ENCODE measurements at places on chromosomes 5 and 9.

- peaks cover 19% of the 10 kb centered on the region for H3K4me1 ChIP-seq
Measured at GRCh38 chr9:81597419-81598122, 91.8 kb downstream of the TLE1 start.

DNA sequence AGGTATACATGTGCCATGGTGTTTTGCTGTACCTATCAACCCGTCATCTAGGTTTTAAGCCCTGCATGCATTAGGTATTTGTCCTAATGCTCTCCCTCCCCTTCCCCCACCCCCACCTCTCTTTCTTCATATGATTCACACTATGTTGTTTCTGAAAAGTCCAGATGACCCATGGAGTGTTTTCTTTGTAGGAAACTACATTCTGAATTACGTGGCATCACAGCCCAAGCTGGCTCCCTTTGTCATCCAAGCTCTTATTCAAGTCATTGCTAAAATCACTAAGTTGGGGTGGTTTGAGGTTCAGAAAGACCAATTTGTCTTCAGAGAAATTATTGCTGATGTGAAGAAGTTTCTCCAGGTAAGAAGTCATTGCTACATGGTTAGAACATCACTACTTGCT is 30.4 kb downstream of the RANBP17 start:
- no peak overlapping the region for H3K4me3 ChIP-seq
- H3K27ac ChIP-seq, result no peak overlapping the region
- peaks cover 11% of the 10 kb centered on the region for H3K4me1 ChIP-seq
- DNase-seq, result no peak
- H3K36me3 ChIP-seq, result peaks cover 8% of the 10 kb centered on the region
- H3K27me3 ChIP-seq, result no peaks in the 10 kb centered on the region

DNA sequence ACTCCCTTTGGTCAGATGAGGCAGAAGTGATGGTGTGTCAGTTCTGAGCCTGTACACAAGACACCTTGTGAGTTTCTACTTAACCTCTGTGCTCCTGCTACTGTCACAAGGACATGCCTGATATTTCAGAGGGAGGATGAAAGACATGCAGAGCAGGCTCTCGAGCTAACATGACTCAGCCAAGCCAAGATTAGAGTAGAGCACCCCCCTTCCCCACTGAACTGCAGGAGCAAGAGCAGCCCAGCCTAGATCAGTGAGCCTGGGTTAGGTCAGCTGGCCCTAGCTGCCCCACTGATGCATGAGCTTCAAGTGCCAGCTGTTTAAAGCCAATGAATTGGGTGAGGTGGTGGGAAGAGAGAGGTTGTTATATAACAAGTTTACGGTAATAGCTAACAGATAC is 36.7 kb downstream of the BRINP1 start:
- no peaks in the 10 kb centered on the region for H3K4me1 ChIP-seq
- DNase-seq, result no peak
- no peak overlapping the region for H3K4me3 ChIP-seq
- H3K36me3 ChIP-seq, result no peaks in the 10 kb centered on the region

GRCh38 chr5:136793300-136793699 is 428.0 kb upstream of the TRPC7 start:
- H3K27ac ChIP-seq, result no peak overlapping the region
- H3K27me3 ChIP-seq, result peaks cover 46% of the 10 kb centered on the region
- no peaks in the 10 kb centered on the region for H3K4me1 ChIP-seq
- no peaks in the 10 kb centered on the region for H3K36me3 ChIP-seq
- no peak for DNase-seq
- no peak overlapping the region for H3K4me3 ChIP-seq

DNA sequence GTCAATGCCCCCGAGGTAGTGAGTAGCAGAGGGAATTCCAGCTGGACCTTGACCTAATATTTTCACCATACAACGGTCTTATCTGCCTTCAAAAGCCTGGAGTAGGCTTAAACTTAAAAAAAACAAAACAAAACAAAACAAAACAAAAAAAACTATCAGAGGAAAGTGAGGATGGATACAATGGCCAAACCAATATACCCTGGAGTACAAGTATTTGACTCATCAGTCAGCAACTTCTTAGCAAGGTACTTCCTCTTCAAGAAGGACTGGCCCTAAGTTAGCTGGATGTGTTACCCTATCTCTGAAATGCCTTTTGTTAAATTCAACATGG is 160.6 kb upstream of the GNA14 start:
- no peak overlapping the region for H3K4me3 ChIP-seq
- DNase-seq, result no peak
- peaks cover 5% of the 10 kb centered on the region for H3K36me3 ChIP-seq
- H3K4me1 ChIP-seq, result peaks cover 27% of the 10 kb centered on the region
- H3K27me3 ChIP-seq, result no peaks in the 10 kb centered on the region

- no peaks in the 10 kb centered on the region for H3K4me1 ChIP-seq
- no peak overlapping the region for H3K4me3 ChIP-seq
- no peak overlapping the region for H3K27ac ChIP-seq
- H3K27me3 ChIP-seq, result no peaks in the 10 kb centered on the region
- no peaks in the 10 kb centered on the region for H3K36me3 ChIP-seq
Measured at GRCh38 chr5:9455826-9456434, 89.9 kb downstream of the SEMA5A start.

DNA sequence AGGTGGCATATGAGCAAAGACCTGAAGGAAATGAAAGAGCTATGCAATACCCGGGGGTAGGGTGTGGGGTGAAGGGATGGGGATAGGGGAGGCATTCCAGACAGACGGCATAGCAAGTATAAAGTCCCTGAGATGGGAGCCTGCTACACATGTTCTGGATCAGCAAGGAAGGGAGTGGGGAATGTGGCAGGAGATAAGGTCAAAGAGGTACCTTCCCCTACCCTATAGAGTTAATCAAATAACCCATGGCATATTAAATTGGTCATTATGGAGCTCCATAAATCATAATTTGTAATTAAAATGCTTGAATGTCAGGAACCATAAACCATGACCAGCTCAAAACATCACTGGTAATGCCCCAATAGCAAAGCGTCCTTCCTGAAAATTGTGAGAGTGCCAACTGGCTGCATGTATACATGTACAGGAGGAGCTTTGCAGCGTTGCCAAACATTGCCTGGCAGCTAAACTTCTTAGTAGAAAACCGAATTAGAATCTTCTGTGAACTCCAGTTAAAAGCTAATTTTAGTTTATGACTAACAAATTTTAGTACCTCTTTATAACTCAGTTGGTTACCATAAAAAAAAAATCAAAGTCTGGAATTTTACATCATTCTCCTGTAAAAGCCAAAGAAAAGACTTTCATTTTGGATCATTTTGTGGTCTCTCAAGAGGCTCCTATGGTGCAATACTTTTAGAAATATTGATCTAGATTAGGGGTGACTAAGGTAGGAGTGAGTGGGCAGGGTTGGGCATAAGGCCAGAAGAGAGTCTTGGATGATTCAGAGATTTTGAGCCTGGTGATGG is 4.7 kb downstream of the DNAI1 start:
- H3K27me3 ChIP-seq, result peaks cover 37% of the 10 kb centered on the region
- peak; percentile 31 for DNase-seq
- H3K36me3 ChIP-seq, result peaks cover 13% of the 10 kb centered on the region
- no peaks in the 10 kb centered on the region for H3K4me1 ChIP-seq
- no peak overlapping the region for H3K27ac ChIP-seq
- H3K4me3 ChIP-seq, result no peak overlapping the region

Measured in Calu3 (cell line).